ENCODE measurements at places on chromosomes 1 and 21.

DNA sequence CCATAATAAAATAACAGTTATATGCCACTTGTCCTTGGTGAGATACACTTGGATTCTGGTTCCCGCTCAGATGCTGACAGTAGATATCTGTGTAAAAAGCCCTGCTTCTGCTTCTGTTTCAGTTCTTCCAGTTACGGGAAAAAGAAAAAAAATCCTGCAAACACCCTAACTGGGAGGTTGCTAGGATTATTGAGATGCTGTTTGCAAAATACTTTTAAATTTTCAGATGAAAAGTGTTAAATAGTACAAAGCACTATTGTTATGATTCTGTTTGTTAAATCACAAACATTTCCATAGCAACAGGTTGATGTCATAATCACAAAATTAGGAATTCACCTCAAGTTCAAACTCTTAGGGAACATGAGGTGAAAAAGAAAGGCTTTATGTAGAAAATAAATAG is 232.3 kb downstream of the HMCN1 start:
- DNase-seq: no peak

DNA sequence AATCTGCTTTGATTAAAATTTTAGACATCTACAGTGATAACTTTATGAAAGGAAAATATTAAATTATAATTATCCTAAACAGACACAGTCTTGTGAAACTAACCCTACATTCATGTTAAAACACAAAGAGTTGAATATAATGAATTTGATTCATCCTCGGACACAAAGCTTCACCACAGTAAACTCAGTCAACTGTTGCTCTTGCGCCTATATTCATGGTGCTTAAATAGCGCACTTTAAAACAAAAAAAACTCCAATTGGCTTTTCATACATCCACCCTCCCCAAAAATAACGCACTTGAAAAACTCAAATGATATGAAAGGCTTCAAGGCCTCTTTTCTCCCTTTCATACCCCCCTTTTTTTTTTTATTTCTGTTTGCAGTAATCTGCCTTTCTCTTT is 260.3 kb downstream of the FAF1 start:
- DNase-seq: no peak

DNA sequence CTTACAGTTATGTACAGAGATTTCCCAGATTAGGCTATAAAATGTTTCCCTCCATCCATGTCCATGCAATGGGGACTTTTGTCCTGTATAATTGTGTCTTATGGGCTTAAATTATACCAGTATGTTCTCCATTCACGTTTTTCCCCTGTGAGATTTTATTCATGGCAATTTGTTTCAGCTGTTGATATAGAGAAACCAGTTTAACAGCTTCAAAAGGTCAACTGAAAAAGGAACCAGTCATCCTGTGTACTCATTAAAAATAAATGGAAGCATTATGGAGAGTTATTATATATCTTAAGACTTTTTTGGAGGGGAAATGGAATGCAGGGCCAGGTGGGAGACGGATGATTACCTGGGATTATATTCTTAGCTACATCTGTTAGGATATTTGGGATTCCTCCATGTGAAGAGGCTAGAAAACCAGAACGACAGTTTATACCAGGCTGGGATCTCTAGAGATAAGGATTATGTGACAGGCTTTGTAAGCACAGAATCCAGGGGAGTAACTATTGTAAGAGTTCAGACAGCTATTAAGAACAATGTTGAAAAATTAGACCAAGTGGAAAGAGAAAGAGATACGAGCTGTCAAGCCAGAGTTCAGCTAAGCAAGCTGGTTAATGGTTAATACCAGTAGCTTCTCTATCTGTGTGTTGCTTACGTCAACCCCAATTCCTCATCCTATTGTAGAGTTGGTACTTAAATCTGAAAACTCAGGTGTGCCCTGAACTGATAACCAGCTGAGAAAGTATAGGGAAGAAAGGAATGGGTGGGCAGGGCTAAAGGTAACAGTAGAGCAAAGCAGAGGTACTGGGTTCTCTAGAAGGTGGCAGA is 12.4 kb upstream of the ZNF697 start:
- no peak for DNase-seq

DNA sequence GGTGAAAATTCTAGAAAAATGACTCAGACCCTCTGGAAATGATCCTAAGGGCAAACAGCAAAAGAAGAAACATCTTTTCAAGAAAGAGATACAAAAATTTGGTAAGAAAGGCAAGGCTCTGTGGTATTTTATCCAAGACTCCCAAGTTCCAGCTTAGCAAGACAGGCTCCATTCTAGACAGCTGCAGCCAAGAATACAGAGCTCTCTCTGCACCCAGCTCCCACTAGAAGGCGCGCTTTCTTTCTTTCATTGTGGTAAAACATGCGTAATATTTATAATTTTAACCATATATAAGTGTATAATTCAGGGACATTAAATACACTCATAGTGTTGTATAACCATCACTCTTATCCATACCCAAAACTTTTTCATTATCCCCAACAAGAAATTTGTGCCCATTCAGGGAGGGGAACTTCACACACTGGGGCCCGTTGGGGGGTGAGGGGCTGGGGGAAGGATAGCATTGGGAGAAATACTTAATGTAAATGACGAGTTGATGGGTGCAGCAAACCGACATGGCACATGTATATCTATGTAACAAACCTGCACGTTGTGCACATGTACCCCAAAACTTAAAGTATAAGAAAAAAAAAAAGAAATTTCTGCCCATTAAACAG is 2.2 kb upstream of the HFM1 start:
- DNase-seq: no peak

DNA sequence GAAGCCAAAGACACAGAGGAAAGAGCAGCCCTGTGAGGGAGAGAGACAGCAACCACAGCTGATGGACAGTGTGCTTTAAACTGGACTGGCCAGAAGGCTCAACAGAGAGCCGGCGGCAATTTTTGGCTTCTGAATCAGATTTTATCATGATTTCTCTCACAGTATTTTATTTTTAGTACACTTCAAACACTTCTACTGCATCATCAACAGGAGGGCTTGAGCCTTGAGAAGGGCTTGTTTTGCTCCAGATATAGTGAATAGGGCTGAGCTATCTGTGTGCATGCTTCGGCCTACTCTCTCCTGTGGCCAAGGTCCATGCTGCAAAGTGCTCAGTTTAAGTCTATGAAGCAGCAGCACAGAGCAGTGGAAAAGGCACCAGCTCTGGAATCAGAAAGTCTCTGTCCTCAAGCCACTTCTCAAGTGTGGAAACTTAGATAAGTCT is 33.3 kb downstream of the ADCY10 start:
- DNase-seq: no peak
